ENCODE measurements at places on chromosomes 6 and 20. TPM values are rescaled to one million over a fixed set of nuclear protein-coding genes. Genes with fewer than 3 reads are reported as not detected.

- DNase-seq = no peak
Measured at GRCh38 chr20:51389543-51390264, 152.8 kb downstream of the NFATC2 start.

- peak; percentile 69 for DNase-seq
Measured at GRCh38 chr6:150024646-150025155, 631 bp downstream of the RAET1L start.

GRCh38 chr20:51985013-51985415, 182.7 kb upstream of the SALL4 start:
- DNase-seq = no peak

DNA sequence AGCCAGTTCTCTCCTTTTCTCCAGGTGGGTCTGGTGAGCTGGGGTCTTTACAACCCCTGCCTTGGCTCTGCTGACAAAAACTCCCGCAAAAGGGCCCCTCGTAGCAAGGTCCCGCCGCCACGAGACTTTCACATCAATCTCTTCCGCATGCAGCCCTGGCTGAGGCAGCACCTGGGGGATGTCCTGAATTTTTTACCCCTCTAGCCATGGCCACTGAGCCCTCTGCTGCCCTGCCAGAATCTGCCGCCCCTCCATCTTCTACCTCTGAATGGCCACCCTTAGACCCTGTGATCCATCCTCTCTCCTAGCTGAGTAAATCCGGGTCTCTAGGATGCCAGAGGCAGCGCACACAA, 765 bp upstream of the CFB start:
- no peak for DNase-seq

- peak; percentile 85 for DNase-seq
Measured at GRCh38 chr20:17615645-17616479, 46.0 kb downstream of the DSTN start.

DNA sequence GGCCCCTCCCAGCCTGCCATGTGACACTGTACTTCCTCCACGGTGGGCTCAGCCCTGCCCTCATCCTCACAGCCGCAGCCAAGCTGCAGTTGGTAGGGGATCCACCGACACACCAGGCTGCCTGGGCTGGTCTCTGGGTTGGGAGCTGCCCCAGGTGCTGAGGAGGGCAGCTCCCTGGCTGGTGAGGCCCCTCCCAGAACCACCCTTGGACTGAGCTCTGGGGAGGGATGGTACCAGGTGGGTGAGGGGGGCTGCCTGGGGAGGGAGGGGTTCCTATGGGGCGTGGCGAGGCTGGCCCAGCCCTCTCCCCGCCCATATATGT, 185 bp upstream of the TNFRSF6B start:
- no peak for DNase-seq

DNA sequence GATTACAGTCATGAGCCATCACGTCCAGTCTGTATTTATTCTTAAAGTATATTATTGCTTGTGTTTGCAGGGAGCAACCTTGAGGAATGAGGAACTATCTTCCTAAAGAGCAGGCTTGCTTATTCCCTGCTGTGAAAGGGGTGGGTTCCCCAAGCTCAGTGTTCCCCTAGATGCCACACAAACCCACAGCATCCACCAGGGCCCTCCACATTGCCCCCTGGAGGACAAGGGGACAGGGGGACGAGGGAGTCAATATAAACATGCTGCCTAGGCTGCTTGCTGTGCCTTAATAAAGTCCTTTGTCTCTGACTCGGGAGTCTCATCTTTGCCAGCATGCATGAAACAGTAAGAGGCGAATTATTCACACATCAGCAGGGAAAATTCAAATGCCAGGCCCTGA, 8.0 kb upstream of the IDH3B start:
- DNase-seq = no peak

DNA sequence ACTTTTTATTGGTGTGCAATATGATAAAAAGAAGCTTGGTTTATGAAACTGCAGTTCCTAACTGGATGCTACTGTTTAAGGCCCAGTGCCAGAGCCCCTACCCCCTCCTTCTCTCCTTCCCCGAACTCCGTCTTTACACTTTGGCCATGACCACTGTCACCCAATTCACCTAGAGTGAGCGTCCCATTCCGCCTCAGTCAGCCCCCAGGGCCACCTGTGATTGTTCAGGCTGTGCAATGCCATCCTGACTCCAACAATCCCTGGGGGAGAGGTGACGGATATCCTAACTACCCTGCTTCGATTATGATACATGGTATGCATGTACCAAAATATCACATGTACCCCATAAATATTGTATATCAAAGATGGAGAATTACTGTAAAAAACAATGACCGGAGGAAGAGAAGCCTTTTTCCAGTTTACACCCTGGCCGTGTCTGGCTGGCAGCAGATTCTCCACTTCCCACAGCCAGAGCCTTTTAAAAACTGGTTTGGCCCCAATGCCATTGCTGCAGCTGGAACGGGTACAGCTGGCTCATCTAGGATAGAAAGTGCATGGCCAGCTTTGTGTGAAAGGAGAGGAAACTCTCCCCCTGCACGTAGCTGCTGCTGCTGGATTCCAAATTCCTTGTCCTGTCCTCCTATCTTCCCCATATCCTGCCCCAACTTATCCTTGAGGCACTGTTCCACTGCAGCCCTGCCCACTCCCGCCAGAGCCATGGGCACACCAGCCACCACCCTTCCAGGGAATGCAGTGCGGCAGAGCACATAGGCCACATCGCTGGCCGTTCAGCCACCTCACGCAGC, 99.7 kb downstream of the JPH2 start:
- DNase-seq = no peak

GRCh38 chr20:23663180-23663579, 25.4 kb upstream of the CST3 start:
- no peak for DNase-seq

GRCh38 chr6:5732496-5732895, 274.2 kb downstream of the NRN1 start:
- DNase-seq = no peak

DNA sequence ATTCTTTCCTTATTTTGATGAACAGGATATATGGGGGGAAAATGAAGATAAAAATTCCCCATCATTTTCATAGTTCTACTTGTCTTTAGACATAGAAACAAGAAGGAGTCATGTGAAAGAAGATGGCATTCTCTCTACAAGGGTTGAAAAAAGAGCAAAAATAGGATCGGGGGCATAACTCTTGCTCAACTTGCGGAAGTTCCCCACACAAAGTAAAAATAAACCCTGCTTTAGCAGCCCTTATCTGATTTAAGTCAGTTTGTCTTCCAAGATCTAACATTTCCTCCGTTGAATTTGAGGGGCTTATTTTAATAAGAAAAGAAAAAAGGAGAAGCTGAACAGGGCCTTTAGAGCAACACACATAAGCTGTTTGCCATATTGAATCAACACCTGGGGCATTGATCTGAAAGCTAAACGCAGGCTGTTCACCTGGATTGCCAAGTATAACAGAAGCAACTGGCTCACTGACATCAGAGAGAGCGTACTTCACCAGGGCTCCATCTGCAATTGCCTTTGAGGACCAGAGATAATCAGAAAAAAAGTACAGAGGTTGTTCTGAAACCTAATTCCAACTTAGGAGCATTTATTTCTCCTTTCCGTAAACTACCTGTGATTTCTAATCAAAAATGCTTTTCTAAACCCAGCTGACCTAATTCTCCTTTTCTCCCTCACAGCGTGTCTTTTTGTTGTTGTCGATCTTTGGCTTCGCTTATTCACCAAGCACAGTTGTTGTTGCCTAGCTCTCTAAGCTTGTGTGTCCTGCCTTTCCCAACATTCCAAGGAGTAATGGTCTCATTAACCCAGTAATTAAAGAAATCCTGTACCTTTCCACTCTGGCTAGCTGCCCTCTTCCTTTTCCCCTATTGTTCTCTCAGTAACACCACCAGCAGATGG, 568.0 kb downstream of the KIF16B start:
- DNase-seq = no peak

GRCh38 chr6:168992446-168993144, 261.1 kb downstream of the THBS2 start:
- no peak for DNase-seq

DNA sequence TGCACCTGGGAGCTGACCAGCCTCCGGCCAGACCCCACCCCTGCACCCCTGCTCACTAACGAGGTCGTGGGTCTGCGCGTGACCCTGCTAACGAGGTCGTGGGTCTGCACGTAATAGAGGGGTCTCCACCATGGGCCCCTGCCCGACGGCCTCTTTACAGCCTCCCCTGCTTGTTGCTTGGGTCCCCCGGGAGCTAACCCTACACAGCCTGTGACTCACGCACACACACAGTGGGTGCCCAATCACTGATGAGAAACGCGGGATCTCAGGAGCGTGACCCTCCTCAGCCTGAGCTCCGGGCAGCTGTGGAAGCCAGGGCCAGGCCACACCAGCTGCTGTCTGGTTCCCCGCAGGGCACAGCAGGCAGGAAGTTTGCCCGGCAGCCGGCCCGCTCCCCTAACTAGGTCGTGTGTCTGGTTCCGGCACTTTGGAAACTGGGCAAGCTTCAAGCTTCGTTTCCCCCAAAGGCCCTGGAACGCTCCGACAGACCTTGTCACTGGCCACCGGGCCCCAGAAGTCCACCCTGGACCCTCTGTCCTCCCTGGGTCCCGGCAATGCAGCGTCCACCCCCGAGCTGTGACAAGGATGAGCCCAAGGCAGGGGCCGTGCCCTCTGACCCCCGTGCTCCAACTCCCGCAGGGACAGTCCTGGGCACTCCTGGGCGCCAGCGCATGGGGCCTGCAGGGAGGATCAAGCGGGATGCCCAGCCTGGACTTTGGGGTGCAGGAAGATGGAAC, 767 bp downstream of the PTK6 start:
- no peak for DNase-seq

DNA sequence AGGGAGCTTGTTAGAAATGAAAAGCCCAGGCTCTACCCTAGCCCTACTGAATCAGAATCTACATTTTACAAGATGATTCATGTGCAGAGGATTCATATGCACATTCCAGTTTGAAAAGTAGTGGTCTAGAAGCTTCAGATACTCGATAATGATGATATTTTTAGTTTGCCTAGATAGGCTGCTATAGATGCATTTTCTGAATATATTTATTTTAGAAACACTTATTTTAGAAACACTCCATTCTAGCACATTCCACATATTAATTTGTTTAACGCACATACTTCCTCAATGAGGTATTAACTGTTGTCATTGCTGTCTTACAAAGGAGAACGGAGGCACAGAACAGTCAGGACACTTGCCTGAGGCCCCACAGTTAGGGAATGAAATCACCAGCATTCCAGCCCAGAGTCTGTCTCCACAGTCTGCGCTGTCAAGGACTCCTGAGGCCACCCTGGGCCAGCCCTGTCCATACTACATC, 64.4 kb downstream of the SNAP25 start:
- no peak for DNase-seq

DNA sequence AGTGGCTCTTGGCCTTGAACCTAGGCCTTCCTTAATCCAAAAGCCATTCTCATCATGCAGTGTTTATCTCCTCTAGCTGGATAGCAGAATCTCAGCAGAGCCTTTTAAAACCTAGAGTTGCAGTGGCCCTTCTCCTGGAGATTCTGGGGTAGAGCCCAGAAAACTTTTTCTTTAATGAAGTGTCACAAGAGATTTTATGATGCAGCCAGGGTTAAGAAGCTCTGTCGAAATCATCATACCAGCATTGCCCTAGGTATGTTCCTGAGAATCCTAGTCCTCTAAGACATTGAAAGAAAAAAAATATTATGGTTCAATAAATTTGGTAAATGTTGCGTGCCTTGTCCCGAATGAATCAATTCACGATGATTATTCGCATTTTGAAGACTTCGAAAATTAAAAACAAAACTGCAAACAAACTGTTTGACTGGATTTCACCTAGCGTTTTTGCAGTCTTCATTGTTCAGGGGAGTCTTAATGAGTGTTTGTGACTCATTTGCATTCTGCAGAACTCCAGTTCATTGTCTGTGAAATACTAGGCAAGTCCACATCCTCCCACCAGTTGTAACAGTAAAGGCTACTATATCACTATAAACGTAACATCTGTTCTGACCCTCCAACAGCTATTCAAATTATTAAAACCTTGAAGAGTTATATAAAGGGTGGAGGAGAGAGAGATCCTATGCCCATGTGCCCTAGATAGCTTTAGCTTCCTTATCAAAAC, 198.6 kb downstream of the UST start:
- no peak for DNase-seq

GRCh38 chr6:142238881-142239280, 62.9 kb upstream of the ADGRG6 start:
- no peak for DNase-seq

- DNase-seq = no peak
Measured at GRCh38 chr6:13725570-13725969, 13.9 kb upstream of the RANBP9 start.

DNA sequence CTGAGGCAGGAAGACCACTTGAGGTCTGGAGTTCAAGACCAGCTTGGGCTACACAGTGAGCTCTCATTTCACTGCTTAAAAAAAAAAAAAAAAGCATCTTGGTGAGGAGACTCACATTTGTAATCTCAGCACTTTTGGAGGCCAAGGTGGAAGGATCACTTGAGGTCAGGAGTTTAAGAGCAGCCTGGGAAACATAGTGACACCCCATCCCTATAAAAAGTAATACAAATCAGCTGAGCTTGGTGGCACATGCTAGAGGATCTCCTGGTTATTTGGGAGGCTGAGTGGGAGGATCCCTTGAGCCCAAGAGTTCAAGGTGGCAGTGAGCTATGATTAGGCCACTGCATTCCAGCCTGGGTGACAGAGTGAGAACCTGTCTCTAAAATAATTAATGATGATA, 29.4 kb upstream of the SYNCRIP start:
- no peak for DNase-seq

- no peak for DNase-seq
Measured at GRCh38 chr6:35216851-35217811, 3.4 kb downstream of the SCUBE3 start.

- no peak for DNase-seq
Measured at GRCh38 chr6:6634735-6635075, 46.2 kb downstream of the LY86 start.

DNA sequence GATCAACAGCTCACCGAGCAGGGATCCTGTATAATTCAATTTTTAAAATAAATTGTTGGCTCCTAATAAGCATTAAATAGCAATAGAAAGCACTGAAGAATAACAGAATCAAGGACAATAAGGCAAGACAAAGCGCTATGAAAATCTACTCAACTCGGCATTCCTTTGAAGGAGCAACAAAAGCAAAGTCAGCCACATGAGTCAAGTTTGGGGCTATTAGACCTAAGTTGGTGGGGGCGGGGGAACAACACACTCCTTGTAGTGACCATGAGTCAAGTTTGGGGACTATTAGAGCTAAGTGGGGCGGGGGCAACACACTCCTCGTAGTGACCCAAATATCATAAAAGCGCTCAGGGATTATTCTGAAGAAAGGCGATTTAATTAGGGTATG, 120.0 kb downstream of the FOXC1 start:
- DNase-seq = no peak

FLRT3 gene
- 0.06 TPM for total RNA-seq

BTN3A1 gene
- 15.4 TPM for total RNA-seq

VGLL2 gene
- not detected for total RNA-seq

C6orf141 gene
- total RNA-seq = 3.9 TPM

RAB44 gene
- 0.35 TPM for total RNA-seq

BHLHE23 gene
- total RNA-seq = not detected

PHF1 gene
- 42.5 TPM for total RNA-seq

SYNDIG1 gene
- total RNA-seq = 0.77 TPM

SLC4A11 gene
- total RNA-seq = 1.2 TPM

TMEM217 gene
- 0.51 TPM for total RNA-seq

PRPH2 gene
- 1.4 TPM for total RNA-seq

Data from mesenteric fat pad (tissue), 1 donor.